ENCODE measurements at places on chromosomes 7 and 10.

- no peaks in the 10 kb centered on the region for H3K27me3 ChIP-seq
- H3K4me3 ChIP-seq: no peak overlapping the region
- H3K4me1 ChIP-seq: peaks cover 59% of the 10 kb centered on the region
- no peak overlapping the region for H3K27ac ChIP-seq
- no peak for DNase-seq
Measured at GRCh38 chr7:96306385-96307125, 15.3 kb downstream of the SLC25A13 start.

DNA sequence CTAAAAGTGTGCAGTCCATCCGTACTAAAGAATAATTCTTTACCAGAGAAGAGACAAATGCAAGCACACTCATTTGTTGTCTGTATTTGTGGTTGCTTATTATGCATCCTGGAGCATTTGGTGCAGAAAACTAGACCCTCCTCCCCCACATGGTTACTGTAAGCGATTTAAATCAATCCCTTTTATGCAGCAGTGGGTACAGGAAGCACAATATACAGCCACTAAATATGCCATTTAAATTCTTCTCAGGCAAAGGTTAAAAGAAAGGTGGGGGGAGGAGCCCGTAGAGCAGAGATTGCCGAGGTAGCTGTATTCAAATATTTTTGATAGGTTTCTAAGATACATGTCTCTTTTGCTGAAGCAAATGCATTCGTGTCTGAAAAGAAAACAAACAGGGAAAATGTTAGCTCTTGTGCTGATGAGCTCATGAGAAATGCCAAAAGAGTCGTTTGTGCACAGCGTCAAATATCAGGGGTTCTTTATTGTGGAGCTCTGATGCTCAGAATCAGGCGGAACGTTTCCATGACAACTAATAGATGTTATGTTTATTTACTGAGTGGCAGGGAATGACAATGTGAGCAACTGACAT is 131.3 kb upstream of the NPVF start:
- peak overlapping the region; percentile 64 for H3K27ac ChIP-seq
- no peaks in the 10 kb centered on the region for H3K27me3 ChIP-seq
- no peak for DNase-seq
- peak overlapping the region; percentile 50 for H3K4me3 ChIP-seq
- H3K4me1 ChIP-seq: peaks cover 22% of the 10 kb centered on the region
- no peaks in the 10 kb centered on the region for H3K36me3 ChIP-seq

DNA sequence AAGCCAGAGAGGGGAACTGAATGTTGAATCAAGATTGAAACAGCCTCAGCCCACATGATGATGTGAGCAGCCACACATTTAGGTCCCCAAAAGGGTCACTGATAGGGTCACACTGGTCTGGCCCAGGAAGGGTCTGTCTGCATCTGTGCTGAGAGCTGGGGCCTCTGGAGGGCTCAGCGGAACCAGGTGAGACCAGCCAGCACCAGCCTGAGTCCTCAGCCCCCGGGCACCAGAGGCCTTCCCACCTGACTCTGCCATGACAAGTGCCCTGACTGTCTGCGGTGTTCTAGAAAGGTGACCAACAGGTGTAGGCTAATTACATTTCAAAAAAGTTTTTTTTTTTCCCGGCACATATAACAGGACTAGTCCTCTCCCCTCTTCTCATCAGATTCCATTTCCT is 76.2 kb downstream of the WDR11 start:
- H3K36me3 ChIP-seq: no peaks in the 10 kb centered on the region
- H3K27ac ChIP-seq: peak overlapping the region; percentile 44
- DNase-seq: no peak

DNA sequence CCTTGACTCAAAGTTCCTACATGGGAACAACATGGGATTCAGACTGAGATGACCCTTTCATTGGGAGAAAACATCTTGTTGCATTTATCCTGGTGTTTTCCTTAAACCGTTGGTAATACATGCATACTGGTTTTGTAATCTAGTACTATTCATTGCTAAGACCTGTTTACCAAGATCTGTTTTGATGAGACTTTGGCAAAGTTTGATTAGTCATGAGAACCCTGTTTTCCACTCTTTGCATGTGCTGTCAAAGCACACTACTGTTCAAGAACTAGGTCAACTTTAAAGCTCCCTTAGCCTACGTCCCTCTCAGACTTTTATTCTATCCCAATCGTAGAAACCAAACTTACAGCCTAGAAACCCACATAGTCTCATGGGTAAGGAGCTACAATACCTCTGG is 650.9 kb downstream of the GATA3 start:
- no peak overlapping the region for H3K27ac ChIP-seq
- DNase-seq: no peak
- H3K4me3 ChIP-seq: no peak overlapping the region
- no peaks in the 10 kb centered on the region for H3K4me1 ChIP-seq
- H3K27me3 ChIP-seq: no peaks in the 10 kb centered on the region

DNA sequence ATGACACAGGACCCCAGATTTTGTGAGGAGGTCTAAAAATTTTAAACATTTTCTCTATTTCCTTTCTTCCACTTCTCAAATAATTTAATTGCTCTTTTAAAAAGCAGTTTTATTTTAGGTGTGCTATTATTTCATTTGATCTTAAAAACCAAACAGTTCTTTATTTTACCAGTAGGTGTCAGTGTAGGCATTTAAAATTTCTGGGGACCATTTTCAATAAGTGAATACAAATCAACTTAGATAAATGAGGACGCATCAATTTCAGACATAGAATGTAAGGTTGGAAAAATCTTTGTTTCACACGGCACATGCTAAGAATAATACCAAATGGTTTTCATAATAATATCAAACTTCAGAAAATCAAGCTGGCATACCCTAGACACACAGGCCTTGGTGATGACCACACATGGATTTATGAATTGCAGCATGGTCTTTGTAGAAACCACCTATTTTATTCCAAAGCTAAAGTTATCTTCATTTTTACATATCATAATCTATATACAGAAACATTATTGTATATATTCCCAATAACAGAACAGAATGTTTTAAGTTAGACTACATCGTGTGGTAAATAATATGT is 127.6 kb upstream of the SLC26A5 start:
- H3K4me3 ChIP-seq: no peak overlapping the region
- no peak overlapping the region for H3K27ac ChIP-seq
- no peaks in the 10 kb centered on the region for H3K4me1 ChIP-seq
- no peak for DNase-seq
- no peaks in the 10 kb centered on the region for H3K36me3 ChIP-seq

GRCh38 chr7:158633055-158633956 is 45.7 kb upstream of the PTPRN2 start:
- no peak overlapping the region for H3K4me3 ChIP-seq
- no peaks in the 10 kb centered on the region for H3K4me1 ChIP-seq
- no peak for DNase-seq
- no peaks in the 10 kb centered on the region for H3K27me3 ChIP-seq
- no peak overlapping the region for H3K27ac ChIP-seq

DNA sequence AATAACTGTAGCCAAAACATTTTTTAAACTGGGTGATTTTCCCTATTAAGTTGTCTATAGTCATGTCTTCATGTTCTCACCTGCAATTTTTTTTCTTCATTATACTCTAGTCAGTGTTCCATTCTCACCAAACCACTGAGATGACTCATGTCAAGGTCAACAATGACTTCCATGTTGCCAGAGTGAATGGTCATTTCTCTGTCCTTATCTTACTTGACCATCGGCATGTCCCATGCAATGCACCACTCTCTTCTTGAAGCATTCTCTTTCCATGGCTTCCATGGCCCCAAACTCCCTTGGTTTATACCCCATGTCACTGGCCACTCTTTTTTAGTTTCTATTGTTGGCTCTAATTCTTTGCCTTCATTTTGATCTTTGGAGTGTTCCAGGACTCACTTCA is 173.9 kb downstream of the PPP1R17 start:
- no peaks in the 10 kb centered on the region for H3K36me3 ChIP-seq
- no peak overlapping the region for H3K27ac ChIP-seq
- no peaks in the 10 kb centered on the region for H3K27me3 ChIP-seq
- no peaks in the 10 kb centered on the region for H3K4me1 ChIP-seq

- peak overlapping the region; percentile 72 for H3K27ac ChIP-seq
- peaks cover 61% of the 10 kb centered on the region for H3K36me3 ChIP-seq
- H3K4me1 ChIP-seq: peaks cover 45% of the 10 kb centered on the region
- no peaks in the 10 kb centered on the region for H3K27me3 ChIP-seq
Measured at GRCh38 chr7:107948645-107949442, 54.1 kb downstream of the LAMB1 start.

DNA sequence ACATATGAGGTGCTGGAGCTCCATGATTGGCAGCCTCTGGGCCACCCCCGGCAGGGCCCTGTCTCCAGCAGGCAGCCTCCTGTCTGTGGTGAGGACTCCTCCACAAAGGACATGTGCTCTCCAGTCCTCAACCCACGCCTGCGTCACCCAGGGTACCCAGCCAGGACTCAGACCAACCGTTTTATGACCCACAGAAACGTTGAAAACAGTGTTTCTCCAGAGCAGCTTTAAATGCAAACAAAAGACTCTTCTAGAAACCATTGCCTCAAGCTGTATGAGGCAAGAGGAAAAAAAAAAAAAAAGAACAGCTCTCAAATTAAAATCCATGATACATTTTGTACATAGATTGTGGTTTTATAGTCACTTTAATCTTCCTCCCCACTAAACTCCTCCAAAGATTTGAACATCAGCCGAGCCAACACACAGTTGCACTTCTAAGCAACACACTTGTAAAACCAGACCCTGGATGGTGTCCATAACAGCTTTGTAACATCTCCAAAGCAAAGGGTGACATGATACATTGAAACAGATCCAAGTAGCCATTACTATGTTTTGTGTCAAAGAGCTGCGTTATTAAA is 175.0 kb upstream of the LYZL2 start:
- H3K4me3 ChIP-seq: no peak overlapping the region
- H3K27ac ChIP-seq: no peak overlapping the region
- no peaks in the 10 kb centered on the region for H3K36me3 ChIP-seq
- DNase-seq: no peak
- peaks cover 16% of the 10 kb centered on the region for H3K4me1 ChIP-seq
- H3K27me3 ChIP-seq: no peaks in the 10 kb centered on the region

DNA sequence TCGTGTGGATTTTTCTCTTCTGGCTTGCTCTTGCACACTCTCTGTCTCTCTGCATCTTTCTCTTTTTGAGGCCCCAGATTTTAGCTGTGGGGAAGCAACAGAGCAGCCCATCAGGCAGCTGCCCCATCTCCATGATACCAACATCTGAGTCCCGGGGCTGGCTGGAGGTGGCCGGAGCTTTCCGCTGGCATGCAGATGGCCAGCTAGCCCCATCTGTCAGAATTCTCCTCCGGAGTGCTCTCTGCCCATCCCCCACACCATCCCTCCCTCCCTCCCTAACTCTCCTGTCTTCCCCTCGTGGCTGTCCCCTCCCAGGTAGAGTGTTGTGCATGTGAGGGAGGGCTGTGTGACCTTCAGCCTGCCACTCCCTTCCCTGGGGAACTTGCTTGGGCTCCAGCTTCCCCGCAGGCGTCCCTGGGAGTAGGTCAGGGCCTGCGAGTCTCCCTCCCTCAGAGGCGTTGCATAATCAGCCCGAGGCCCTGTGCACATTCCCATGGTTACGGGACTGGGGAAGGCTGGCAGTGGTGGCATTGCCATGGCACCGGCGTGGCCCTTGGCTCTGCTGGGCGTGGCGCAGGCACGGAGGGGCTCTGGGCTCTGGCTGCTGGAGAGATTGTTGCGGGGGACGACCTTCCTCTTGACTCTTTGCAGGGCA is 24.7 kb downstream of the GHRHR start:
- H3K36me3 ChIP-seq: no peaks in the 10 kb centered on the region
- no peak overlapping the region for H3K27ac ChIP-seq
- peak; percentile 63 for DNase-seq
- H3K27me3 ChIP-seq: peaks cover 53% of the 10 kb centered on the region
- peaks cover 17% of the 10 kb centered on the region for H3K4me1 ChIP-seq

- peaks cover 17% of the 10 kb centered on the region for H3K27me3 ChIP-seq
- H3K36me3 ChIP-seq: no peaks in the 10 kb centered on the region
- no peak overlapping the region for H3K4me3 ChIP-seq
- H3K4me1 ChIP-seq: peaks cover 10% of the 10 kb centered on the region
- no peak for DNase-seq
- H3K27ac ChIP-seq: no peak overlapping the region
Measured at GRCh38 chr7:149794661-149795060, 21.3 kb upstream of the ZNF467 start.
